DMS79 (cell line): ENCODE measurements at places on chromosomes 1 and 21.

GRCh38 chr1:2135441-2135841, 59.1 kb downstream of the FAAP20 start:
- no peak for DNase-seq

DNA sequence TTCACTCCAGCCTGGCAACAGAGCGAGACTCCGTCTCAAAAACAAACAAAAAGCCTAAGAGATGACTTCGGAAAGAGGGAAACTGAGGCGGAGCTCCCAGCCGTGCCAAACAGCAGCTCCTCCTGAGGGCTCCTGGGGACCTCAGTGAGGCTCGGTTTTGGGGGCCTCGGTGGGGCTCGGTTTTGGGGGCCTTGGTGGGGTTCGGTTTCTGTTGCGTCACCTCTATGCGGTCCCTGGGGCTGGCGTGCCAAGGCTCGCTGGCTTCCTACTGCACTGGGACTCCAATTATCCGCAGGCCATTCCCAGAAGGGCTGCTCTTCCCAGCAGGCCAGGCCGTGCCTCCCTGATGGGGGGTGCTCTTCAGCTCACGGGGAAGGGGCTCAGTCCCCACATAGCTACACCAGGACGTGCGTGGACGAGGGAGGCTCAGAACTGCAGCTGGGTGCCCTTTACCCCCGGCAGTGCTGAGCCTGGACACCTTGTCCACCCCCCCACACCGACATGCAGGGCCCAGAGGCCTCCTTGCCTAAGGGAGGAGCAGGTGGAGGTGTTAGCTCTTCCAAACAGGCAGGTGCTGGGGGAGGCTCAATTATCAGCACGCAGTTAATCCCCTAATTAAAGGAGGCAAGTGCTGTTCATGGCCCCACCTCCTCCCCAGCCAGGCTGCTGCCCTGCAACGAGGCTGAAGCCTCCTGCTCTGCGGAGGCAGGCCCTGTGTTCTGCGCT, 5.1 kb upstream of the C1orf159 start:
- DNase-seq: no peak

- no peak for DNase-seq
Observed at GRCh38 chr1:43292216-43292615, 6.8 kb upstream of the C1orf210 start.

GRCh38 chr1:226643177-226643576, 94.6 kb downstream of the STUM start:
- no peak for DNase-seq

DNA sequence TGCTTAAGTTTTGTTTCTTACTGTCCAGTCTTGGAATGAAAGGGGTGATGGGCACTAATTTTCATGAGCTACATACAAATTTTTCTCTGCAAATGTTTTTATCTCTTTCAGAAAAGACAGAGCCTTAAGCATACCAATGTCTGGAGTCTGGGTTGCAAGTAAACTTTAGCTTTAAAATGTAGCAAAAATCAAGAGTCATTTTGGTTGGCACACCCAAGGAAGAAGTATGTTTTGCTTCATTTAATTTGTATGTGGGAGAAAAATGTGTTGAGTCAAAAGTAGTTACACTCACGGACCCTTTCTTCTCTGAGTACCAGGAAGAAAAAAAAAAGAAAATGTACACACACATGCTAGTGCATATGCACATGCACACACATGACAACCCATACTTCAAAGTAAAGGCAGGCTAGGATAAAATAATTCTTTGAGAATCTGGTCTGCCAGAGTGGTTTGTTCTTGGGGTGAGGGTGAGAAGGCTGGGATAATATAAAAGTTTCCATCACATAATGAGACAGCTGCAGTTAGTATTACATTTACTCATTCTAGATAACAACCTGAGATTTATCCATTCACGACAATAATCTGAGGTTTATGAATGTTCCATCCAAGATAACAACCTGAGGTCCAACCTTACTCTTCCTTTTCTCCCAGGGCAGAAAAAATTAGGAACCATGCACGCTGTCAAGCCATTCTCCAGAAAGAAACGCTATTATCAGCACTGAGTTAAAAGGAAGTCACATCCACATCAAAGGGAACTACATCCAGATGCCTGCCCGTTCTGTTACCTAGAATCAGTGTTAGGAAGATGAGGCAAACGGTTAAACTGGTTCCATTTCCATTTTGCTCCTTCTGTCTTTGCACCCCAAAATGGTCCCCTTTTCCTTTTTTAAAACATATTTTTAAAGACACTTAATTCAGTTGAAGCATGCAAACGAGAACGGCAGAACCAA, 9.3 kb downstream of the DPYD start:
- DNase-seq: no peak

- no peak for DNase-seq
Observed at GRCh38 chr1:86396498-86396890, 371 bp upstream of the ODF2L start.

GRCh38 chr1:244634546-244634945, 18.4 kb upstream of the DESI2 start:
- no peak for DNase-seq

DNA sequence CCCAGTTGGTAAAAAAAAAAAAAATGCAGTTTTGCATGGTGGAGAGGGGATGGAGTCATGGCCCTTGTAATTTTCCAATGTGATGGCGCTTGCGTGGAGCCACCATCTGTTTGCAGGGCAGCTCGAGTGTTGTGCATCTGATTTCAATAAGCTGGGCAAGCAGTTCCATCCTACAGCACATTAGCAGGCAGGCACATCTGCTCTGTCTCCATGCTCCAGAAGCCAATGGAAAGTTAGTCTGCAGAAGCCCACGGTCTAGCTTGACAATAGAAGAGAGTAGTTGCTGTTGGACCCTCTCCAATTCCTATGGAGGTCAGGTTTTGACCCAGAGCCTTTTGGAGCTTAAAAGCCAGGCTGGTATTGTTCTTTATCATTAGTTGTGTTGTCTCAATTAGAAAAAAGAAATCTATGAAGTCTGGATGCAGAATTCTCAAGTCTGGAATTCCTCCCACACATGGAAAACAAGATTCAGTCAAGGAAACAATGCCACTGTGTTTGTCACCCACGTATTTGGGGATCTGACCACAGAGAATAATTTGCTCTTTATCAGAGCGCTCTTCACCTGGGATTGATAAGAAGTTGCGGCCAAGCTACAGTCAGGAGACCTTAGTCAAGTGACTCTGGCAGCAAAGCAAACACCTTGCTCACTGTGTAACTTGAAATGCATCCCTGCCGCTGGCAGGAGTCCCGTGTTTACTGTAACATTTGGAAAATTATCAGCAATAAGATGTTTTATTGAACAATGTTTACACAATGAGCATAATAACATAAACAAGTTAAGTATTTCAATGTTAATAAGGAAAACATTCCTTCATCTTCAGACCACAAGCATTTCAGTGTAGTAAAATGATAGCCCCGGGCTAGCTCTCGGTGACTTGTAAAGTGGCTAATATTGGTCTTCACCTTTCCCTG, 20.7 kb downstream of the NGF start:
- DNase-seq: peak; percentile 93

GRCh38 chr1:83800066-83800465, 198.9 kb downstream of the TTLL7 start:
- no peak for DNase-seq

GRCh38 chr1:35605867-35606182, 32.7 kb downstream of the TFAP2E start:
- no peak for DNase-seq

DNA sequence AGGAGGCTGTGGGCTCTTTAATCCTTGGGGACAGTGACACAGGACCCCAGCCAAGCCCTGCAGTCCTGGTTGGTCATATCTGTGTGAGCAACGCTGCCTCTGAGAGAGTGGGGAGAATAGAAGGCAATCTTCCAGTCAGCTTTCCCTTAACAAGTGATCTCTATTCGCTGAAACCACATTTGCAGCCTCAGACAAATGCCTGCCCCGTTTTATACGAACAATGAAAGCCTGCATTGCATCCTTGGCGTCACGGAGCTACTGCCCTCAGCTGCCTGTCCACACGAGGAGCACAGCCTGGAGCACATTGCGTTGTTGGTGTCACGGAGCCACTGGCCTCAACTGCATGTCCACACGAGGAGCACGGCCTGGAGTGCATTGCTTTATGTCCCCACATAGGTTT, 150.2 kb upstream of the ARHGEF16 start:
- no peak for DNase-seq

GRCh38 chr1:64080941-64081562, 122.4 kb upstream of the UBE2U start:
- no peak for DNase-seq

DNA sequence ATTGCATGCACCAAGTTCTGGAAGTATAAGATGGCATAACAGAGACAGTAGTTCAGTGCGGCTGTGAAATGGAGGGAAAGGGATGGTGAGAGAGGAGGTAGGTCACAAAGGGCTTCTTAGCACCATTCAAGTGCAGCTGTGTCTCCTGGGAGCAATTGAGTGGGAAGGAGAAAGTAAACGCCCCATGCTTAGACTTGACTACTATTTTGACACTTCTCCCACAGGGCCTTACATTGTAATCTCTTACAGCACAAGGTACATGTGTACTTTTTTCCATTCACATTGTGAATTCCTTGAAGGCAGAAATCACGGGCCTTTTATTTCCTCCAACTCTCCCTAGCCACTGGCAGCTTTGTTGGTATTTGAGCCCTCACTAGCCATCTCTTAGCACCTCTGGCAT, 239.6 kb upstream of the FOXD3 start:
- DNase-seq: no peak

- no peak for DNase-seq
Observed at GRCh38 chr1:178993559-178993958, 32.1 kb upstream of the FAM20B start.

DNA sequence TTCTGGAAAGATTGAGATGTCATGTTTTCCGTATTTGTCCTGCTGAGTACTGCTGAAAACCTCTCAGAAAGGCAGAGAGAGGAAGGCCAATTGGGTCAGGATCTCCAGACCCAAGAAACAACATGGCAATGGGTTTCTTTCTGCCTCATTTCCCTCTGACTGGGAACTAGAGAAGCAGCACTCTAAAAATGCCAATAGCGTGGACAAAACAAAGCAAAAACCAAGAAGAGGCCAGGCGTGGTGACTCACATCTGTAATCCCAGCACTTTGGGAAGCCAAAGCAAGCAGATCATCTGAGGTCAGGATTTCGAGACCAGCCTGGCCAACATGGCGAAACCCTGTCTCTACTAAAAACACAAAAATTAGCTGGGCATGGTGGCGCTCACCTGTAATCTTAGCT, 18.3 kb downstream of the TNFRSF9 start:
- DNase-seq: no peak

- no peak for DNase-seq
Observed at GRCh38 chr1:41462680-41463004, 21.8 kb downstream of the EDN2 start.

DNA sequence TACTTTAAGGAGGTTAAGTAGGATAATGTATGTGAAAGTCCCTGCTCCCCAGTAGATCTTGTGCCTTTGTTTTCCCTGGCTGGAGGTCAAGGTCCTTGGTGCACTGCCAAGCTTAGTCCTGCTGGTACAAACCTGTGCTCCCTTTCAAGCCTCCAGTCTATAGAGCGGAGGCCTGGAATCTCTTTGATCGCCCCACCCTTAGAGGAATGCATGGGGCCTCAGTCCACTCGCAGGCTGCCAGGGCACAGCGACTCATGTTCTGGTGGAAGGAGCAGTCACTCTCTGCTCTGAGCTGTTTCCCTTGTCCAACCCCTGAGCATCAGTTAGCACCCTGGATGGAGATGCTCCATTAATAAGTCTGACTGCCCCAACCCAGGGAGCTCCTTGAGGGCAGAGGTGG, 121.8 kb downstream of the HMGB4 start:
- DNase-seq: no peak

DNA sequence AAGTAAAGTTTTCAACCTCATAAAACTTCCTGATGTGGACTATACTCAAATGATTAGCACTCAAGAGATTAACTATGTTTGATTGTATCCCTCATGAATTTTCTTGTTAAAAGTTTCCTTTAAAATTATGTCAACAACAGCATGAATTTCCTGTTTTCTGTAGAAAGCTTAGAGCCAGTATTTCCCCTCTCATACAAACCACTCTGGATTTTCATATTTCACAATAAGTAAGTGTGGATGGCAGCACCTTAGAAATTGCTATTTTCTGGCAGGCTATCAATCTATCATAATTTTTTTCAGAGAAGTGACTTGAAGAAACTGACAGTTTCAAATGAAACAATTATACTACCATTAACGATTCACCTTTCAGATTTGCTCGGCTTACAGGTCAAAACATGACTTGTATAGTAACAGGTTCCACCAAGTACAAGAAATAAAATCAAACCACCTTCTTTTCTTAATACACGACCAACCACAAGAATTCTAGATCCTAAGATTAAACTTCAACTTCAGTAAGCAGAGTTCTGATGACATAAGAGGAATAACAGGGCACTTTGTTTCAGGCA, 20.8 kb downstream of the ELK4 start:
- no peak for DNase-seq

- DNase-seq: no peak
Observed at GRCh38 chr1:101745551-101746270, 251.0 kb downstream of the OLFM3 start.

- DNase-seq: no peak
Observed at GRCh38 chr1:186679924-186680244, 339 bp downstream of the PTGS2 start.

DNA sequence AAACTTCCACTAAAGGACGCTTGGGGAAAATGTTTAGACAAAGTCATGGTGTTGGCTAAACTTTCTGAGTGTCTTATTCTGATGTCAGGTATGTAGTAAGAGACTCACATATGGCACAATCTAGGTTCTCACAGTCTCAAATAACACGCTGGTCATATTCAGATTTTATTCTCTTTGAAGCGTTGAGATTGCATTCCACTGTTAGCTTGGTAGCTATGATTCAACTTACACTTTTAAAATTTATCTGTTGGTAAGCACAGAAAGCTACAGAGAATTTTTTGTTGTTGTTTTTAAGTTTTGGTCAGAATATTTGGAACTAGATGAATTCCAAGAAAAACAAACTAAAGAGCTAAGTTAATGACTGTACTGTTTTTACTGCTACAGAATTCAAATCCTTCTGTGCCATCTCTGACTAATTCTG, 126.7 kb downstream of the PRRX1 start:
- DNase-seq: no peak

GRCh38 chr1:11664336-11665065, 501 bp downstream of the FBXO6 start:
- DNase-seq: no peak

- DNase-seq: peak; percentile 40
Observed at GRCh38 chr1:203628201-203629015, 1.8 kb downstream of the ATP2B4 start.

DNA sequence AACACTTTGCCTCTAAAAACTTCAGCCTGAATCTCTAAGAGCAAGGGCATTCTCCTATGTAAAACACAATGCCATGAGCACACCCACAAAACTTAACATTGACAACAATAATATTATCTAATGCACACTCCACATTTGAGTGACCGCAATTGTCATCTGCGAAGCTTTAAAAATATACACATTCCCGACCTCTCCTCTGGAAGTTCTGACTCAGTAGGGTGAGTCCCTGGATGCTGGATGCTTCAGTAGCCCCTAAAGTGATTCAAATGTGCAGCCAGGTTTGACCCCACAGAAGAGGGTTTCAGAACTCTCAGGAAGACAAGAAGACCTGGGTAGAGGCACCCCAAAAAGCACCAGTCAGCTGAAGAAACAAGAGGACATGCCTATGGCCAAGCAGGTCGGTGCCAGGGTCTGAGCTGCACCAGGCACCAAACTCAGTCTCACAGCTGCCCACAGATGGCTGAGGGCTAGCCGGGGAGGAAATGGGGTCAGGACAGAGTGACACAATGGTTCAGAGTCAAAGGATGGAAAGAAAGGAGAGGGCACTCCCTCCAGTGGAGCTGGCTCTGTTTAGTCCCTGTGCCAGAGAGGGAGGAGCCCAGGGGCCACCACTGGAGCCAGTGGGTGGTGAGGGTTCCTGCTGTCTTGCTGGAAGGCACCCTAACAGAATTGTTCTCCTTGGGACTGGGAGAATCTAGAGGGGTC, 17.4 kb downstream of the PIK3C2B start:
- DNase-seq: no peak
